ENCODE measurements at places on chromosomes 1 and 21. TPM values are rescaled to one million over a fixed set of nuclear protein-coding genes. Genes with fewer than 3 reads are reported as not detected.
A peak's percentile ranks its signal among the peaks of the same experiment; 100 is the strongest.

The CCDC190 gene
- total RNA-seq, result not detected

The AMY2B gene
- total RNA-seq, result 1.3 TPM

The NCSTN gene
- 45.9 TPM for total RNA-seq

The GSTM2 gene
- 8.9 TPM for total RNA-seq

The OLFML2B gene
- 4.3 TPM for total RNA-seq

The NUF2 gene
- 37.6 TPM for total RNA-seq

The PTPN22 gene
- total RNA-seq, result not detected

The SPRR1B gene
- not detected for total RNA-seq

The ORC1 gene
- 54.4 TPM for total RNA-seq

The WDR4 gene
- 50.2 TPM for total RNA-seq

The OPRD1 gene
- 3.6 TPM for total RNA-seq

- peaks cover 4% of the 10 kb centered on the region for H3K4me1 ChIP-seq
- no peak overlapping the region for H3K27ac ChIP-seq
- no peaks in the 10 kb centered on the region for H3K27me3 ChIP-seq
- no peak for DNase-seq
These were observed 6.2 kb downstream of the ARHGEF16 start for GRCh38 chr1:3460672-3461131.

- no peak for DNase-seq
- no peak overlapping the region for H3K27ac ChIP-seq
- no peak overlapping the region for H3K4me3 ChIP-seq
- H3K4me1 ChIP-seq, result no peaks in the 10 kb centered on the region
- H3K36me3 ChIP-seq, result no peaks in the 10 kb centered on the region
These were observed 321.4 kb downstream of the DPYD start for GRCh38 chr1:97599447-97599846.

- no peaks in the 10 kb centered on the region for H3K27me3 ChIP-seq
- H3K36me3 ChIP-seq, result peaks cover 13% of the 10 kb centered on the region
- H3K4me1 ChIP-seq, result peaks cover 15% of the 10 kb centered on the region
- no peak for DNase-seq
- H3K27ac ChIP-seq, result no peak overlapping the region
These were observed 9.0 kb downstream of the LRRC47 start for GRCh38 chr1:3787349-3787715.

DNA sequence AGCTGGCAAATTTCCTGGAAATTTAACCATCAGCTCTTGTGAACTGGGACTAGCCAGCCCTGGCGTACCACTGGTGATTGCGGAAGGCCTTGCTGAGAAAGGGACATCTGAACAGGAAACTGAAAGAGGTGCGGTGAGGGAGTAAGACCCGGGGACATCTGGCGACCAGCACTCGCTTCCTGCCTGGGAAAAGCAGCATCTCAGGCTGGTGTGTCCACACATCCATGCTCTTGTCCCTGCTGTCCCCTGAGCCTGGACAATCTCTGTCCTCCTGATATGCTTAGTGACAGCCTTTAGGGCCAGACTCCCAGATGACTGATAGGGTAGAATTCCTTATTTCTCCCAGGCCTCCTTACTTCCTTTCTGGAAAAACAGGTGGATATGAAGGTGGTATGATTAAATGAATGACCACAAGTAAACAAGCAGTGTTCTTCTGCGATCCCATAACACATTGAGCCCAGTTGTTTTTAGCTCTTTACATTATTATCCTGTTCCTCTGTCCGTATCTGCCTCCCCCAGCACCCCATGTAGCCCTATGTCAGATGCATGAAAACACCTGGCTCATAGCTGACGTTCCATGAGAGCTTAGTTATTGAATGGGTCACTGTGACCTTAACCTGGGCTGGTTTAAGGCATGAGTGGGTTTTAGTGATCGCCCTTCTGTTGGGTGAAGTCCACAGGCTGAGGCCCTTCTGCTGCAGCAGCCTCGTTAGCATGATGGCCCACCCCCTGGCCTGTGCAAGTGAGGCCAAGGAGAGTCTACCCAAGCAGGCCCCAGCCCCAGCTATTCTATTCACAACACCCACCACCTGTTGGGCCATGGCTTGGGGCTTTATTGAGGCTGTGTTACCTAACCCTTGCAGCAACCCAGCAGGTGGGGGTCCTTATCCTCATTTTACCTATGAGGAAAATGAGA, 76.1 kb upstream of the GADD45A start:
- H3K4me3 ChIP-seq, result no peak overlapping the region
- no peak for DNase-seq
- no peaks in the 10 kb centered on the region for H3K36me3 ChIP-seq
- no peaks in the 10 kb centered on the region for H3K4me1 ChIP-seq
- no peaks in the 10 kb centered on the region for H3K27me3 ChIP-seq

DNA sequence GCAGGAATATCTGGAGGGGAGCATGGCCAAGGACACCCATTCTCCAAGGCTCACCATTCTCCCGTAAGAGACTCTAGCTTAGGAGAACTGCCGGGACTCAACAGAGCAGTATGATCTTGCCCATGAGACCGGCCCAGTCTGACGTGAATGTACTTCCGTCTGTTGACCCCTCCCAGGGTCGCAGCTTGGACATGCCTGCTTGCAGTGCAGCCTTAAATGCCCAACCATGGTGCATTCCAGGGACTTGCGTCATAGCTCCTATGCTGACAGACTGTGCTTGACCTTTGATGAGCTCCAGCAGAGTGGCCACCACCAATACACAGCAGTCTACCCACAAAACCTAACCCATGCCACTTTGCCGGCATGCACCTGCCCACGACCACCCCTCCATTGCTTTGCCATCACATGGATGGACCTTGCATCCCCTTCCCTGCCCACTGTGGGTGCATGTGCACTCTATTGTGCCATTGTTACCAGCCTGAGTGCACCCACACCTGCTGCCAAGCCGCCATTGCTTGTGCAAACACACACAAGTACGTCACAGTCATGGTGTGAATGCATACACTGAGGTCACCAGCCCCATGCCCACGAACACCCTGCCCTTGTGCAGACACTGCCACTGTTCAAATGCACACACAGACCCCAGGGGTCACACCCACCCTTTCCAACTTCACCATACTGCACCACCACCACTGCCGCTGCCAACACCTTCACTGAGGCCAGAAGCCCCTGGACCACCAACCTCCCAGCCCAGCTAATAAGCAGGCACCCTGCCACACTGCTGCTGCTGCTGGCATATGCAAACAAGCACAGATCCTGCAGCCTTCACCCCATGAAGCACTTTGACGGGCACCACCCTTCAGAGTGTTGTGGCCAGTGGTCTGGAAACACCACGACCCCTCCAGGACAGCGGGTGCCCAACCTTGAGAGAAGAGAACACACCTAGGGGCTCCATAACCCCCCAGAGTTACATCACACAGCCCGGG, 1141.3 kb downstream of the BRINP3 start:
- H3K36me3 ChIP-seq, result no peaks in the 10 kb centered on the region
- H3K4me1 ChIP-seq, result no peaks in the 10 kb centered on the region
- no peak overlapping the region for H3K27ac ChIP-seq
- DNase-seq, result no peak
- H3K27me3 ChIP-seq, result no peaks in the 10 kb centered on the region

DNA sequence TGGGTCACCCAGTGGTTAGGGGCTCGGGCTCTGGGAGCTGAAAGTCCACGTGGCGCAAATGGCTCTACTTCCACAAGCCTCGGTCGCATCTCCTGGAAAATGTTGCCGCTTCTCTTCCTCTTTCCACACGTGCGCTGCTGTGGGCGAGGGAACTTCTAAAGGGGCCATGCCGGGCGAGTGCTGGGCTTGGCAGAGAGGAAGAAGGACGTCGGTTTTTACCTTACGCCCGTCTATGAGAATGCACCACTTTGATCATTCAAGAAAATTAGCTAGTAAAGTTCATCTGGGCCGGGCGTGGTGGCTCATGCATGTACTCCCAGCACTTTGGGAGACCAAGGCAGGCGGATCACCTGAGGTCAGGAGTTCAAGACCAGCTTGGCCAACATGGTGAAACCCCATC, 10.4 kb downstream of the SLC45A1 start:
- no peaks in the 10 kb centered on the region for H3K4me1 ChIP-seq
- no peak overlapping the region for H3K4me3 ChIP-seq
- no peak for DNase-seq
- H3K27me3 ChIP-seq, result no peaks in the 10 kb centered on the region
- H3K36me3 ChIP-seq, result no peaks in the 10 kb centered on the region

GRCh38 chr1:43831851-43832250, 101.8 kb upstream of the ARTN start:
- no peak for DNase-seq
- no peak overlapping the region for H3K27ac ChIP-seq
- no peaks in the 10 kb centered on the region for H3K27me3 ChIP-seq
- H3K36me3 ChIP-seq, result no peaks in the 10 kb centered on the region

- H3K4me1 ChIP-seq, result no peaks in the 10 kb centered on the region
- H3K27ac ChIP-seq, result 0 out of 2 replicates have a peak overlapping the region, but pooled peaks have one; percentile 28
- no peak for DNase-seq
- no peaks in the 10 kb centered on the region for H3K36me3 ChIP-seq
- no peak overlapping the region for H3K4me3 ChIP-seq
These were observed 193.3 kb downstream of the EIF4G3 start for GRCh38 chr1:20983297-20983889.

GRCh38 chr21:44477131-44477530, 21.8 kb downstream of the LRRC3 start:
- no peak for DNase-seq
- H3K4me1 ChIP-seq, result no peaks in the 10 kb centered on the region
- H3K36me3 ChIP-seq, result no peaks in the 10 kb centered on the region

DNA sequence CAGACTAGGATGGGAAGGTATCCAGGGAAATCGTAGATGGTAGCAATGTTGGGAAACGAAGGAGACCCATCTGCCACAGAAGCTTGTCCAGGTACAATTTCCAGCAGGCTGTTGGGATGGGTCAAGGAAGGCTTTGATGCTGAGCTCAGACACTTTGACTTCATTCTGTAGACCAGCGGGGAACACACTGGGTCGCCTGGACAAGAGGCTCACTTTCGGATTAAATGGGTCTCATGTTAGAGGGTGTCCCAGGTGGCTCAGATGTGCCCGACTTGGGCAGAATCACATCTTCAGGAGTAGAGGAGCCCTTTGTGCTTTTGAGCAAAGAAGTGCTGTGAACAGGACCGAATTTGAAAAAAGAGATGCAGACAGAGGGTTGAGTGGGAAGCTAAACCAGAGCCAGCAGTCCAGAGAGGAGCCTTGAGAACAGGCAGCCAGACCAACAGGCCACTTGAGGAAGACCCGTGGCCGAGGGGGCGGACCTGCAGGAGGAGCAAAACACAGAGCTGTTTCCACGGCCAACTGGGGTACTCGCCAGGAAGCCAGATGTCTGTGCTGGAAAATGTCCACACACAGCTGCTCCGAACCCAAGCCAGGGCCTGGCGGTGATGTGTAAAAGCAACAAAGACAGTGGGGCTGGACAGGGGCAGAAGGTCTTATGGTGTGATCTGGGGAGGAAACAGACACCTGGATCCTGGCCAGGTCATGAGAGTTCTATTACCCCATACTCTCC, 146.9 kb downstream of the AJAP1 start:
- no peaks in the 10 kb centered on the region for H3K4me1 ChIP-seq
- DNase-seq, result no peak
- H3K36me3 ChIP-seq, result no peaks in the 10 kb centered on the region
- no peak overlapping the region for H3K27ac ChIP-seq

GRCh38 chr1:8970870-8971337, 25.2 kb downstream of the CA6 start:
- H3K27me3 ChIP-seq, result no peaks in the 10 kb centered on the region
- no peak overlapping the region for H3K27ac ChIP-seq
- H3K4me1 ChIP-seq, result no peaks in the 10 kb centered on the region
- DNase-seq, result no peak
- H3K4me3 ChIP-seq, result no peak overlapping the region

GRCh38 chr1:41613689-41614574, 129.4 kb upstream of the EDN2 start:
- H3K4me1 ChIP-seq, result no peaks in the 10 kb centered on the region
- no peak overlapping the region for H3K27ac ChIP-seq
- no peak overlapping the region for H3K4me3 ChIP-seq
- H3K36me3 ChIP-seq, result no peaks in the 10 kb centered on the region
- H3K27me3 ChIP-seq, result no peaks in the 10 kb centered on the region

DNA sequence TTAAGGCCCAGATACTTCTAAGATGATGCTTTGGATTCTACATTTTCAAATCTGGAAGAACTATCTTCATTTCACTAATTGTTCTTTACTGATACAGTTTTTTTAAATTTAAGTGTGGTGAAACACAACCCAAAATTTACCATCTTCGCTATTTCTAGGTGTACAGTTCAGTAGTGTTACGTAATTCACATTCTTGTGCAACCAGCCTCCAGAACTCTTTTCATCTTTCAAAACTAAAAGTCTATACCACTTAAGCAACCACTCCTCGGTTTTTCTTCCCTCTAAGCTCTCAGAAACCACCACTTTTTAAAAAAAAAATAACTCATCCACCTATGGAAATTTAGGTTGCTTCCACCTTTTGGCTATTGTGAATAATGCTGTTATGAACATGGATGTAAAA, 220.7 kb downstream of the PDE4B start:
- no peak overlapping the region for H3K4me3 ChIP-seq
- H3K36me3 ChIP-seq, result no peaks in the 10 kb centered on the region
- no peaks in the 10 kb centered on the region for H3K27me3 ChIP-seq
- no peak for DNase-seq

DNA sequence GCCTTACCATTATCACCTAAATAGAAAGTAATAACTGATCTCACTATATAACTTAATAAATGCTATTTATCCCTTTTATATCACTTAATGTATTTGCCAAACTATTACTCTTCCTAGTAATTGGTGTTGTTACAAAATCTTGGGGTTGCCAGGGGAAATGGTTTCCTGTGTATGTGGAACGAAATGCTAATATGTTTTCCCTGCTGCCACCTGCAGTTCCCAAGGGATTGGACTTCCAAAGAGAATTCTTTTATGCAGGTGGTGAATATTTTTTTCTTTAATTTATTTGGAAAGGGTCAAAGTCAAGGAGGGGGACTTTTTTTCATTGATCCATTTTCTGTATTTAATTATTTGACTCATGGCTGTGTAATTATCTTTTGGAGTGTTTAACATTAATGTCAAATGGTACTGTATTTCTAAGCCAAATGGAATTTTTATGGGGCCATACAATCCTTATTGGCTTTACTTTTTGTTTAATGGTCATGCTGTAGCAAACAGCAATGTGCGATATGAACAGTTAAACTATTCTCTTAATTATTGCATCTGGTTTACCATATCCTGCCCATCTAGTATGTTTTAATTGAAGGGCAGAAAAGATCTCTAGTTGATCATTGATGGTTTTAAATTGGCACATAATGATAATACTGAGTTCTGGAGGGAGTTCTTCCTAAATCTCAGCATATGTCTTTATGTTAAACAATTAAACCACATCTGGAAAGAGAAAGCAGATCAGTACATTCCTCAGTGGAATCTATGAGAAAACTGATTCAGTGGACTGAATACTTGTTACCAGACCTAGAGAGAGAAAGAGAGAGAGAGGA, 486.3 kb downstream of the TTLL7 start:
- peaks cover 5% of the 10 kb centered on the region for H3K4me1 ChIP-seq
- H3K27ac ChIP-seq, result no peak overlapping the region
- H3K4me3 ChIP-seq, result no peak overlapping the region
- H3K36me3 ChIP-seq, result no peaks in the 10 kb centered on the region
